IMR-90 (cell line): ENCODE measurements at places on chromosomes 3 and 15.

DNA sequence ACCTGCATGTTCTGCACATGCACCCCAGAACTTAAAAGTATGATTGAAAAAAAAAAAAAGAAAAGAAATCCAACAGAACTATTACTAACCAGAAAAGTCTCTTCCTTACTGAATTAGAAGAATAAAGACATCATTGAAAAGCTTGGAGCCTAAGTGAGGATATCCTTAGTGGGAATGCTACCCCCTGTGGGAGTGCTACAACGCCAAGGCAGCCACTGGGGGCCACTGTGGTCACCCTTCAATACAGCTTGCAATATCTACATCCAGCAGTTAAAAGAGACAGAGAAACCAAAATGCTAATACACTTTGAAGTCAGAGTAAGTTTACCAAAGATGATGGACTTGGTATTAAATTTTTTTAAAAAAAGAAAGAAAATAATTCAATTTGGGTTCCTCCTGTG is 292.0 kb downstream of the PLCL2 start:
- no peak for DNase-seq

GRCh38 chr15:57525581-57525980 is 66.1 kb upstream of the MYZAP start:
- no peak for DNase-seq

- DNase-seq = no peak
Measured at GRCh38 chr15:83204697-83205096, 2.9 kb downstream of the HDGFL3 start.

DNA sequence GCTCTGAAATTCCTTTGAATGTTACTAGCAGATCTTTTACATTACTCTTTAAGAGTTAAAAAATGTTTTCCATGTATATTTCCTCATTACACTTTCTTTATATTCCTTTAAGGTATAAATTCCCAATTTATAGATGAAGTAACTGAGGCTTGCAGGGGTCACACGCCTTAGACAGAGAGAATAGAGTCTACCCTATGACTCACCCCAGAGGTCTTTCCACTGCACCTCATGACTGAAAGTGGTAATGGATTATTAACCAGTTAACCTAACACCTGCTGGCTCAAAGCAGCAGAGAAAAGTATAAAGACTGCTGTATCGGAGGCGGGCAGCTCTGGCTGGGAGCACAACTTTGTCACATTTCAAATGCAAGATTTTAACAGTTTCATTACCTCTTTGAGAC is 37.7 kb downstream of the LDHAL6B start:
- DNase-seq = no peak

GRCh38 chr3:12195231-12195630 is 36.5 kb upstream of the TIMP4 start:
- DNase-seq = peak; percentile 18

- DNase-seq = peak; percentile 21
Measured at GRCh38 chr3:58237941-58238681, 519 bp downstream of the ABHD6 start.

- no peak for DNase-seq
Measured at GRCh38 chr3:187845826-187846225, 100.6 kb upstream of the BCL6 start.

DNA sequence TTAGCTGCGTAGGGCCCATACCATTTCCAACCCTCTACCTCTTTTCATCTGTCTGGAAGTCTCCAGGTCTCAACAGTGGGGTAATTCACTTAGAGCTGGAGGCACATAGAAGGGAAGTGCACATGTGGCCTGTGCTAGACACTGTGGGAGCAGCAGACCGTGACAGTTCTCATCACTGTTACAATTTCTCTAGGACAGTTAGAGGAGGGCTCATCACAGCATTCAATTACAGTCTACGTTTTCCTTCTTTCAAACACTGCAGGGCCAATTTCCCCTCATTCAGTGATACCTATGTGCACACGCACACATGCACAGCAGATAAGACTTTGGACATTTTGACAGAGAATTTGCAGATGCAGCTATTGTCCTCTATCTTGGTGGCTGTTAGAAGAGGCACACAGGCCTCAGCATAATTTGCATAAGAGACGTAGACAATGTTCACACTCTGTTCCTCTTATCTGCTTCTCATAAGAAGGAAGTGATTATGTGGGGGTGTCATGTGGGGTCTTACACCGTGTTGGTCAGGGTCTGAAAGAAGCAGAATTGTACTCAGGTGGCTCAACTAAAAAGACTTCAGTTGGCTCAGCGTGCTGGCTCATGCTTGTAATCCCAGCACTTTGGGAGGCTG is 12.6 kb upstream of the HRG start:
- no peak for DNase-seq

DNA sequence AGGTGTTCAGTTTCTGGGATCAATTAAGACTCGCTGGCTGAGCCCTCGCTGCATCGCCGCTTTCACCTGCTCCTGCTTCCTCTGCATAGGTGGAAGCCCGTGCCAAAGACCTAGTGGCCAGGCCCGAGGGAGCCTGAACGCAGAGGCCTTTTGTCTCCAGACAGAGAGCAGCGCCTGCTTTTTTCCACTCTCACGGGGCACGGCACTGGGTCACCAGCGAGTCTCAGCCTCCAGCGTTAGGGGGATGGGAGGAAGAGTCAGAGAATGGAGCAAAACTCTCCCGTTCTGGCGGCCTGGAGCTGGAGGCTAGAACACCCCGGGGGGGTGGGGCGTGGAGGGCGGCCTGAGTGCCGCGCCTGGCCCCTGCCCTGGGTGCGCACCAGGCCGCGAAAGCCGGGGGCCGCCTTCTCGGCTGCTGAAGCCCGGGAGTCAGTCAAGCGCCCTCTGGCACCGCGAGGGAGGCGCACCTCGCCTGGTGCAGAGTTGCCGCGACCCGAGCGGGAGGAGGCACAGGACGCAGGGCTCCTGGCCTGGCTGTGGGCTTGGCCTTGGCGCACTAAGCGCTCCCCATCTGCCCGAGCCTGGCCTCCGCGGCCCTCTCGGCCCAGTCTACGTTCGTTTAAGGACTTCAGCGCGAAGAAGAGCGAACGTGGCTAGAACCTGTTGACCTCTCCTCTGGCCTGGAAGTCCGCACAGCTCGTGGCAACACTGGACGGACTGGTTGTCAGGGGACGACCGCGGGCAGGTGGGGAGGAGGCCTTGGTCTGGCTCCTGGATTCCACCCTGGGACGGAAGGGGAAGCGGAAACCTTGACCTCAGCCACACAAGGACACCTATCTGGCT is 21.5 kb downstream of the NR2F2 start:
- DNase-seq = no peak
